Right ventricle myocardium superior (tissue), 1 donor: ENCODE measurements at places on chromosomes 12 and 14.

GRCh38 chr14:31476131-31476866 is 11.5 kb downstream of the GPR33 start:
- DNase-seq, result no peak

DNA sequence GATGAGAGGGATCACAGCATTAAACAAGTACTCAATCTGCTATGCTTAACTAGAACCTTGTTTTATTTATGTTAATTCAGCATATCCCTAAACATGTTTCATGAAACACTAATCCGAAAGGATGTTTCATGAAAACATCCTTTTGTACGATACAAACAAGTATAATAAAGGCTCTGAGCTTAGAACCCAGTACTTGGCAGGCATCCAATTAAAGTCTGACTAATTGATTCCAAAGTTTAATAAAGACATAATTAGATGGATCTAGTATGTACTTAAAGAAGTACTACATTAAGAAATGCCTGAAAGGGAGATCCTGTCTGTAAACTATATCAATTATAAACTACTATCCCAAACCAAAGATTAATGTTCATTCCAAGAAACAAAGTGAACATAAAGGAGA is 51.8 kb downstream of the SCAF11 start:
- DNase-seq, result no peak

- DNase-seq, result no peak
Measured at GRCh38 chr12:110775997-110776396, 33.3 kb upstream of the PPP1CC start.

GRCh38 chr12:106125351-106126095 is 13.2 kb downstream of the NUAK1 start:
- DNase-seq, result no peak

GRCh38 chr12:5689773-5690172 is 255.3 kb downstream of the ANO2 start:
- DNase-seq, result no peak

DNA sequence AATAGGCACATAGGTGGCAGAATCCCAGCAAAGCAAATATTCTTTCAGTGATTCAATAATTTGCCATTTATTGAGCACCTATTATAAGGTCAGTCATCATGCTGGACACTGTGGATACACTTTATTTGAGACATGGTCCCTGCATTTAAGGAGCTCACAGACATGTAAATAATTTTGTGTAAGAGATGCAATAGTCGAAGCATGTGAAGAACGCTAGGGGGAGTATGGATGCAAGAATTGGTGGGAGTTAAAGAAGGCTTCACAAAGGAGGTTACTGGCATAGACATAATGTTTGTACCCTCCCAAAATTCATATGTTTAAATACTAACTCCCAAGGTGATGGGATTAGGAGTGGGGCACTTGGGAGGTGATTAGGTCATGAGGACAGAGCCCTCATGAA is 260.6 kb upstream of the GARIN6 start:
- no peak for DNase-seq

DNA sequence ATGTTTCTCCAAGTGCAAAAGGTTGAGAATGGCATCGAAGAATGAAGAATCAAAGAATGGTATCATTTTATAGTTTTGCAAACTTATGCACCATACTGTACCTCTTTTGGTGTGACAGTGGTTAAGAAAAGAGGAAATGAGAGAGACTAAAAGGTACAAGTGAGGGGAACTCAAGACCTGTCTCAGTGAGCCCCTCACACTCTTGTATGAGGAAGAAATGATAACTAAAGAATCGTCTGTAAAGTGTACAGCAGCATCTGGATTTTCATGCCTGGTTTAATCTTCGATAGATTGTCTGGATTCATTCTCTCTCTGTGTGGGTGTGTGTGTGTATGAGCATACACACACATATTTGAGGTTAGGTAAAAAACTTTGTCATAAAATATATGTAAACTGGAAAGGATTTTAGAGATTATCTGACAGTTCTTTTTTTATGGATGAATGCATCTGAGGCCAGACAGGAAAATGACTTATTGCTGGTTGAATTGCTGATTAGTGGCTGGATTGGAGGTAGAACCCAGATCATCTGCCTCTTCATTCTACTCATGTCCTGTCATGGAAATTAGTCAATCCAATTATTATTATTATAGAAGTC is 16.0 kb upstream of the SLC38A2 start:
- DNase-seq, result no peak

GRCh38 chr14:95146079-95146771 is 11.1 kb downstream of the DICER1 start:
- DNase-seq, result no peak
